GM23248 (cell line): ENCODE measurements at places on chromosomes 6 and 20.

DNA sequence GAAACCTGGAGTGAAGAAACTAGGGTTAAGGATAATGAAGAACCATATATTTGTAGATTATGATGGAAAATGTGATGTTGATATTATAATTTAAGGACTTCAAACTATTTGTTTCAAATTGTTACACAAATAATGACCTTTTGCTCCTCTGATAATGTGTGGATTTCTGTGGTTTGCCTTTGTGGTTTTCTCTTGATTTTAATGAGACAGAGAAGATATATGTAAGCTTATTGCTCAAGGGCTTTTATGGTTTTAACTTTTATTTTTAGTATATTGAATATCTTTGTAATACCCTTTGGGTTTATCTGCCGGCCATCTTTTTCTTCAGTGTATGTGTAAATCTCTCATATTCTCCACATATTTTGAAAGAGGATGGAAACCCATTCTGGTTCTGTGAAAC lies 362.3 kb downstream of the RIMS1 start:
- DNase-seq: no peak

DNA sequence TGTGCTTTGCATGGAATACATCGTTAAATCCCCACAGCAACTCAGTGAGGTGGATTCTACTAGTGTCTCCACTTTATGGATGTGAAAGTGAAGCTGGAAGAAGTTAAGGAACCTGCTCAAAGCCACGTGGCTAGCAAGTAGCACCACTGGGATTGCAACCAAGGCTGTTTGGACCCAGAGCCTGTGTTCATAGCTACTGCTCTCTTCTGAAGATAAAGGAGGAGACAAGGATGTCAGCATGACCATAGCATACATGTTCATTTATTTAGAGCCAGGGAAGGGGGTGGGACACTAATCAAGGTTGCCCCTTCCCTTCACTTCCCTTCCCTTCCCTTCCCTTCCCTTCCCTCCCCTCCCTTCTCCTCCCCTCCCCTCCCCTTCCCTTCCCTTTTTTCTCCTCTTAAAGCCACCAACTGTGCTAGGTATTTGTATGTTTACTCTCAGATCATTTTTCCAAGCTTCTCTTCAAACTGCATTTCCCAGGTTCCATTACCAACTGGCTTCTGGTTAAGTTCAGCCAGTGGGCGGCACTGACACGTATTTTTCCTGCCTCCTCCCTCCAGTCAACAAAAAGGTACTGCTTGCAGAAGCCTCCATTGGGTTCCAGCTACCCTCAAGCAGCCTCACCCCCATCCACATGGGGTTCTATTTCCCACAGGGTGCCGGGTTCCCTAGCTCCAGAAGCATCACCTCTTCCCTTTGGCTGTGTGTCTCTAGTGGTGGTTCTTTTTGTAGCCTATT lies 134.9 kb downstream of the BCAS1 start:
- no peak for DNase-seq

DNA sequence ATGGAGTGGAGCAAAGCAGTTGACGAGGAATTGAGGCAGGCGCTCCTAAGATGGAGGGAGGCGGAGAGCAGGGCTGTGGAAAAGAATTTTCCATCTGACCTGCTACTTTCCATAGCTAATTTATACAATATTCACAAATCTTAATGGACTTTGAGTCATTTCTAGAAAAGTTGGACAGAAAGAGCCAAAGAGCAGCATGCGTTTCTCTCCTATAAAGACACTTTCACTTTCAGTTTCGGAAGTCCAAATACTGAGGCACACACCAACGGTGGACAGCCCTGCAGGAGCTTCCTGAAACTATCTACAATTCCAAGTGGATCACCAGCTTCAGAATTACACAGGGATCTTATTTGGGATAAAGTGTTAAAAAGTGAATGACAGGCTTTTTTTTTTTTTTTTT lies 43.5 kb downstream of the PANK2 start:
- DNase-seq: peak; percentile 77

GRCh38 chr20:36527331-36528125 lies 13.8 kb upstream of the MYL9 start:
- no peak for DNase-seq

DNA sequence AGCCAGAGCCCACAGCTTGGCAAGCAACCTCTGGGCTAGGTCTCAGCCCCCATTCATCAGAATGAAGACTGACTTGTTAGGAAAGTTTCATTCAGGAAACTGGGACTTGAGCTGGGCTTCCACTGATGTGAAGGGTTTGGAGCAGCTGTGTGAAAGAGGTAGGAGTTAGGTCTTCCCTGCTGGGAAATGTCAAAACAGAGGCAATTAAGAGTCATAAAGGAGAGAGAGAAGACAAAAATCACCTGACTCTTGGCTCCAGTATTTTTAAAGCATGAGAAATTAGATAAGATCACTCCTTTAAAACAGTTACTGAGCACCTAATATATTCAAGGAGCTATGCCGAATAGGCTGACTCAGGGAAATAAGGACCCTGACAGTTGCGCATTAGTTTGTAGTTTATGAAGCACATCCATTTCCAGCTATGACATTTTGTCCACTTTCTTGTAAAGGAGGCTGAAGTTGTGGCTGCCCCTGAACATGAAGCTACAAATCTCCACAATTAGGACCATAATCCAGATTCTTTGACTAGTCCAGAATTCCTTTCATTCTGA lies 3.9 kb upstream of the TRIM40 start:
- no peak for DNase-seq

GRCh38 chr6:15268137-15268908 lies 22.5 kb downstream of the JARID2 start:
- DNase-seq: peak; percentile 55

DNA sequence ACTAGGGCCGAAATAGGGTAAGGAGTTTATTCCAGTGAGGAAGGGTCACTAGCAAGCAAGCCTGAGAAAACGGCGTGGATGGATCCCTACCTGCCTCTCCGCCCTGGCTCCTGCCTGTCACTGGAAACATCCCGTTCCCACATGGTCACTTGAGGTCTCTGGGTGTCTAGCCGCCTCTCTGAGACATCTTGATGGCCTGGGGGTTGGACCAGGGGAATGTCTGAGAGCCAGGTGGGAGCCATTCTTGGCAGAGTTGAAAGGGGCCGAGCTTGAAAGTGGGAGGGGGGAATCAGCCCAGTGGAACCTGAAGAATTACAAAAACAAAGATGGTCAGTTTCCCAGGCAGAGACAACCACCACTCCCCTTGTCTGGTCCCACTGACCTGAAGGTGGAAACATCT lies 961 bp downstream of the CCHCR1 start:
- no peak for DNase-seq
